ENCODE measurements at places on chromosomes 7 and 10.

DNA sequence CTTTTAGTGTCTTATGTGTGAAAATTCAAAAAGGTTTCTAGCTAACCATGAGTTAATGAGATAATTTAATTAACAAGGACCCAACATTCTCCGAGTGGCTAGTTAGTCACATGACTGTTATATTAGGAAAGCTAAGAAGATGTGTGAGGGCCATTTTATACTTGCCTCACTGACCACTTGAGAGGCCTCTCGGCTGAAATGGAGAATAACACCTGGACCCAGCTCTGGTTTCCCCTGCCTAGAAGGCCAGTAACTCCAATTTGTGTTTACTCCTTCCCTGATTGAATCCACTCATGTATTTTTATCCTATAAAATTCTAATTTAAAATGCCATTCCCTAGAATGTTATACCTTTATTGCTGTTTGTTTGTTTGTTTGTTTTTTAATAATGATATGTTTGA is 1091.2 kb downstream of the KCNMA1 start:
- DNase-seq, result no peak

DNA sequence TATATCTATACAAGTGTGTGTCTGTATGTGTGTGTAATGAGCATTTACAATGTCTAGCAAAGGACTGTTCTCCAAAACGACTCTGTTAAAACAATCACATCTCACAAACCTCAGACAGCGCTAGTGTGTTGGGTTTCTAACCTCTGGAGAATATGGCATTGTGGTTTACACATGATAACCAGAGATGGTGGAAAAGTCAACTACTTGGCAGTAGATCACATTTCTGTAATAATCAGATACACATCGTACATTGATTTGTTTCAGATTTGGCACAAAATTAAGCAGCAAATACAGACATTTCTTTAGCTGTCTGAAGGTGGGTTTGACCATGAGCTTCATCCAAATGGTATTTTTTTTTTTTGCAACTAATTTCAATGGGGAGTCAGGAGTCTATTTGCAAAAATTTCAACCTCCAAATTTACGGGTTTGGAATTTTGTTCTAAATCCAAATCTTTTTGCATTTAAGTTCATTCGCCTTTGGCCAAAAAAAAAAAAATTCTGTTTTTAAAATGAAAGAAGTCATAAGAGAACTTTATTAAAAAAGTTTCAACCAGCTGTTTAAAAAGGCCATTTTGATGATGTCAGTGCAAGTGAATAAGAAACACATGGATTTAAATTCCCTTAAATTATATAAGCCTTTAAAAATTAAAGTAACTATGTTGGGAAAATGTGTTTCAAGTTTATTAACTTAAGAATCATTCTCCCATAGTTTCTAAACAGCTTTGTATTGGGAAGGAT is 127.8 kb downstream of the TMEM26 start:
- DNase-seq, result peak; percentile 64

DNA sequence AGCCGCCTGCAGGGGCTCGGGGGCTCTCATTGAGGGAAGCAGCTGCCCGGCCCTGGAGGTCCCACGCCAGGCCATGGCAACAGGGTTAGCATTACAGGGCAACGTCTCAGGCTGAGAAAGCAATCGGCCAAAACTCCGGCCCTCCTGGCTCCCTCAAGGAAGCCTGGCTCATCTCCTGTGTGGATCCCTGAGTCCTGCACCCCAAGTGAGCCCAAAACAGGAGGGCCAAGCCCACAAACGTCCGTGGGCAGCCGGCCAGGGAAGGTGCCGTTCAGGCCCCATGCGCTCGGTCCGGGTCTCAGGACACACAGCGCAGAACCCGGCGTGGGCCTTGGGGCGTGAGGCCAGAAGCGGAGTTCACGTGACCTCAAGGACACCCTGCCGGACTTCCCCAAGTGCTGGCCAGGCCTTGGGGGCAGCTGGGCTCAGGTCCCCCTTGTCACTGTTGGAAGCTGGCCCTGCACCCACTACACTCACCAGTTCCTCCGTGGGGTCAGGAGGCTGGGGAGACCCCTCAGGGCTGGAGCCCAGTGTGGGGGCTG is 8.0 kb upstream of the PWWP2B start:
- DNase-seq, result no peak

DNA sequence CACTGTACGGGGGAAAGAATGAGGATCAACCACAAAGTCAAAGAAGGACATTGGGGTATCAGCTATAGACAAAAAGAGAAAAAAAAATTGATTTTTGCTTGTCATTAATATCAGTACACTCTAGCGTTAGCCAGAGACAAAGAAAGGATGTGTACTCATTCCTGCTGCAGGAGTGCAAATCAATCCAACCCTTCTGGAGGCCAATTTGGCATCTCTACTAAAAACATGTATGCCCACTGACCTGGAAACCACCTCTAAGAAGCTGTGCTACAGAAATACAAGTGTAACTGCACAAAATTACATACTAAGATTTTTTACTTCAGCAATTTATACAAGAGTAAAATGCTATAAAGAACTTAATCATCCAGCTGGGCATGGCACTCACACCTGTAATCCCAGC is 13.6 kb downstream of the NSMCE4A start:
- no peak for DNase-seq

DNA sequence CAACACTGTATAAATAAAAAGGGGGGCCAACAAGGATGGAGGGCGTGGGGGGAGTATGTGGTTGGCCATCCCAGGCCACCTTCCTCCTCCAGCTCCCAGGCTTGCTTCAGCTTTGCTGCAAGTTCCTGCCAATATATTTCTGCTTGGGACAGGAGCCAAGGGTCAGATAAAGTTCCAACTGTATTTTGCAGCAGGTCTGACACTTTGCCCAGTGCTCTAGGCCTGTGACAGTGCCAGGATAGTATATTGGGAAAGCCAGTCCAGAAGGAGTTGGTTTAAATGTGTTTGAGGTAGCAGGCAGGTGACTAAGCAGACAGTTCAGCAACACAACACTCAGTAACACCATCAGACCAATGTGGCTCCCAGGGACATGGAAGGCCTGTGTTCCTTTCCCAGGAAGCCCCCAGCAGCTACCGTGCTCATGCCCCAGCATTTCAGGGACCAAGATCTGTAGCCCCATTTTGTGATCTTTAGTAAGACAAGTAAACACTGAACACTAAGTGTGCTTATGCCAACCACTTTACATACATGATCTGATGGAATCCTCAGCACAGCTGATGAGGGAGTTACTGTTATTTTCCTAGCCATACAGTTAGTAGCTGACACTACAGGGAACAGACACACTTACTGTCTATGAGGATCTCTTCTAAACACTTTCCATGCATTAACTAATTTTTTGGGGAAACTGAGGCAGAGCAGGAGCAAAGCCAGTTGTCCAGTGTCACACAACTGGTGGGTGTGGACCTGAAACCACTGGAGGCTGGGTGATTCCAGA is 38.9 kb downstream of the DNAJB12 start:
- DNase-seq, result peak; percentile 50

- DNase-seq, result no peak
Measured at GRCh38 chr10:100824886-100825285, 79.5 kb downstream of the PAX2 start.

DNA sequence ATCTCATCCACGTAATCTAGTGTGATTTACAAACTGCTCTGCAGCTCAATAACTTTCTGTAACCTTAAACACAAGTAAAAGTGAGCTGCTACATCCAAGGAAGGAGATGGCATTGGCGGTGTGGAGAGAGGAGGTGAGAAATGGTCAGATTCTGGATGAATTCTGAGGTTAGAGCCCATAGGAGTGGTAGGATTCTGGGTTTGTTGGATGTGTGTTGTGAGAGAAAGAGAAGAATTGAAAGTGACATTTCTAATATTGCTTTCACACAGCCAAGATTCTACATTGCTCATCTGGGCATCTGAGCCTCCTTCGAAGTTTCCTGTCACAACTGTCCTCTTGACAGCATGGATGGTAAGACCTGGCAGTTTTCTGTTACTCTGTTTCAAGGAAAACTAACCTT is 2.5 kb downstream of the MCM10 start:
- DNase-seq, result no peak

- no peak for DNase-seq
Measured at GRCh38 chr10:117547016-117547715, 4.6 kb downstream of the EMX2 start.

DNA sequence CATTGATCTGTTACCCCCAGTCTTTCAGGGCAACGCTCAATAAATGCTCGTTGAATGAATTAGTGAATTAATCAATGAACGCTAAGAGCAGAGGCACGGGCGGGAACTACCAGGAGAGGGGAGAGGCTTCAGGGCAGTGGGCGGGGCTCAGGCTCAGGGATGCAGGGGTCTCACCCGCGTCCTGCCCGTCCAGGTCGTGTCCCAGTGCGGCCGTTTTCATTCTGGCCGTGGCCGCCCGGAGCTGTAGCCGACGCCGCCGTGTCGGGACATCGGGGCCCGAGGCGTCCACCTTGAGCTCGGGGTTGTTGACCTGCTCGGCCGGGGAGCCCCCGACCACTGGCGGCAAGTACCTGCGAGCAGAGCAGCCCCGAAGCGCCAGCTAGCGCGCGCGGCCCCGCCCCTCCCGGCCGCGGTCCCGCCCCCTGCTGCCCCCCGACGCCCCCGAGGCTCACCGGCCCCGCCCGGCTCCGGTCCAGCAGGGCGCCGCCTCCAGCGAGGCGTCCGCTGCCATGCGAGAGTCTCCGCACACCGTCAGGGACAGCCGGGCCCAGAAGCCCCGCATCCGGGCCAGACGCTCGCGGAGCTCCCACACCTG is 2.8 kb upstream of the GAL3ST4 start:
- no peak for DNase-seq

DNA sequence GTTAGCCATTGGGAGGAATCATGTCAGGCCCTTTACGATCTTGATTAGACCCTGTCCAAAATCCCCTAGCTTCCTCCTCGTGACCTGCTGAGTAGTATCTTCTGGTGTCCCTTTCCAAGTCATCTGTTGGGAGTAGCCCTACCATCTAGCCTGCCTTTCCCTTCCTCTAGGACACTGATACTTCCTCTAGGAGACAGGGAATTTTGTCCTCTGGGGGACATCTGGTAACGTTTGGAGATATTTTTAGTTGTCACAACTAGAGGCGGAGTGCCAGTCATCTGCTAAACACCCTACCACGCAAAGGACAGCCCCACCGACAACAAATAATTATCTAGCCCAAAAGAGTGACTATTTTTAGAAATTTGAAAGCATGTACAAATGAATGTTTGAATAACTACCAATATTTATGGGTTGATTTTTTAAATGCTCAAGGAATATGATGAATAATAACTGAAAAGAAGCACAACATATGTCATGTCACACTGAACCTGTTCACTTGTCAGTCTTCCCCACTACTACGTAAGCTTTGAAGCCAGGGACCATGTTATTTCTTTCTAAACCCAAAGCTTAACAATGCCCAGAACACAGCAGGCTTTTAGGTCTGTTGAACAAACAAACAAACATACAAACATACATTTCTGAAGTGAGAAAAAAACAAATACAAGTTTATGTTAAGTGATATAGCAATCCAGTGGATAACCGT is 105.9 kb downstream of the ARHGAP12 start:
- DNase-seq, result no peak

DNA sequence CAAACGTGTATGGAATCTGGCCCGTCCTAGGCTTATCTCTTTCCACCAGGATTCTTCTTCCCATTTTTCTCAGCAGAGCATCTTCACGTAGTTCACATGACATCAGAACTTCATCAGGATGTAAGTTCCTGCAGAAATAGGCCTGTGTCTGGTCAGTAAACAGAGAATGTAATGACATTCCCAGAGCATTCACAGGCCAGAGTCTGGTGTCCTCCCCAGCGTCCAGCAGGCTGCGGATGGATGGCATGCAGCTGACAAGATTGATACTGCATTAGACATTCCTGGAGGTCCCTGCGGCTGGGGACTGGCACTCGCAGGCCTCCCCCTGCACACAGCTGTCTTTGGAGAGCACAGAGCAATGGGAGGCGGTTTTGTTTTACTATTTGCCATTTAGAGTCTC is 28.7 kb downstream of the MGMT start:
- no peak for DNase-seq

DNA sequence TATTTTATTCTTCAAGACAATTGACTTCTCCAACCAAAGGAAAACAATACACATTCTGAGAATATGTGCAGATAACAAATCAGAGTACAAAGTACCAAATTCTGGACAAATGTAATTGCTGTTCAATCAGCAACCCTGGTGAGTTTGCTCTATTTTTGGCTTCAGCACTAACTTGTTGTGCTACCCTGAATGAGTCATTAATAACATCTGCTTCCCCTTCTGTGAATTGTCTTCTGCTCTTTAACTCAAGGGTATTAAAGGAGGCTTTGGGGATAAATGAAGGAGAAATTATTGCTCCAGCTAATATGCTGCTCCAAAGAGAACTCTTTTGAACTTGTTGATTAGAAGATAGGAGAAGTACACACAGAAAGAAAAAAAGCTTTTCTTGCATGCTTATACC is 459.3 kb downstream of the HTR7 start:
- peak; percentile 44 for DNase-seq

DNA sequence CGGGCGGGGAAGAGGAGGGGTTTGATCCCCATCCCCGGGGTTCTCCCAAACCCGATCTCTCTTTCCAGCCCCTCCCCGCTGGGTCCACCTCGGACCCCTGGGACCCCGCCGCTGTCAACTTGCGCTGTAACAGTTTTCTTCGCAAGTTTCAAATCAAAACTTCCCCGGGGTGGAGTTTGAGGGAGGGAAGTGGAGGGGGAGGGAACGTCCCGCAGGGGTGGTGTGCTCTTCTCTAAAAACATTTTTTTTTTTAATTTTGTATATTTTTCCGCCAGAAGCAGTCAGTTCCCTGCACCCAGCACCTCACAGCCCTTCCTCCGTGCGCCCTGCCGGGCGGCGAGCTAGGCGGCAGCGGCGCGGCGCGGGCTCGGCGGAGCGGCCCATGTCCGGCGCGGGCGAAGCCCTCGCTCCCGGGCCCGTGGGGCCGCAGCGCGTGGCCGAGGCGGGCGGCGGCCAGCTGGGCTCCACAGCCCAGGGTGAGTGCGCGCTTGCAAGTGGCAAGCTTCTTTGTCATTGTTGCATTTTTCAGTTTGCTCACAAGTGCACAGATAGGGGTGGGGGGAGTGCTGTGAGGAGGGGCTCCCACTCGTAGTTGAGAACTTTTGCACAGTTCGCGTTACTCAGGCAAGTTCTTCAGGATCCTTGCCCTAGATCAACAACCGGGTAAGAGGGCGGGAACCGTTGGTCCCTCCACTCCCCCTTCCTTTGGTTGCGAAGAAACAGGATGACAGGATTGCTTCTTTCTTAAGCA is 933 bp downstream of the MDFIC start:
- peak; percentile 65 for DNase-seq

DNA sequence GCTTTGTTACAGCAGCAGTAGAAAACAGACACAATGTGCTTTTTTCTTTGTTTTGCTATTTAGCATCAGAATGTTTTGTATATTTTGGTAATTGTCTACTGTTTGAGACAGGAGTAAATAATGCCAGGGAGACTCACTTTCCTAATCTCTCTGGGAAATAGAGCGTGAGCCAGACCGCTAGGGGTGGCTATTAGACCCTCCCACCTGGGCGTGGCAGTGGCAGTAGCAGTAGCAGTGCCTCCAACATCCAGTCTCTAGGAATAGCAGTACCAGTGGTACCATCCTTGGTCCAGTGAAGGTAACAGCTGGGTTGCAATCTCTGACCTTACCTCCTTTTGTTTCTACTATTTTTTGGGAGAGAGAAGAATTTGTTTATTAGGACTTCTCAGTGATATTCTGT is 165.7 kb upstream of the MAGI2 start:
- DNase-seq, result no peak

- DNase-seq, result peak; percentile 94
Measured at GRCh38 chr7:115297656-115298055, 375.8 kb downstream of the MDFIC start.

GRCh38 chr7:11833431-11833830 is 1.4 kb upstream of the THSD7A start:
- DNase-seq, result no peak

GRCh38 chr10:100736144-100736808 is 9.1 kb upstream of the PAX2 start:
- no peak for DNase-seq

- DNase-seq, result no peak
Measured at GRCh38 chr10:16544099-16544498, 22.4 kb upstream of the C1QL3 start.
